ENCODE measurements at places on chromosomes 1 and 21. TPM values are rescaled to one million over a fixed set of nuclear protein-coding genes. Genes with fewer than 3 reads are reported as not detected.

DNA sequence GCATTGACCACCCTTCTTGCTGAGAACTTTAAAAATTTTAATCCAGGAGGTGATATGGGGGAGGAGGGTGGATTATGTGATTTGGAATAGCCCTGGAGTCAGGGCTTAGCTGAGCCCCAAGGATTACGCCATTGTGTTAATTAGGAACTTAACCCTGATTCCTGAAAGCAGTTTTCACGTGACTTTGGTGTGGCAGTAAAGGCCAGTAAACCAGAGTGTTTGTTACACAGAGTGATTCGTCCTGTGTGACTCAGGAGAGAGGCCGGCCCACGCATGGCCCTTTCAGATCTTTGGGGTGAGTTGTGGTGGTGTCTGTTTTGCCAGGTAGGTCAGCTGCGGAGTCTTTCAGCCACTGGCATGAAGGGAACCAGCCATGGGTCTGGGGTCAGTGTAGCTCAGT lies 107.6 kb downstream of the NOS1AP start:
- no peak for DNase-seq

APOBEC4 gene
- not detected for total RNA-seq

DNA sequence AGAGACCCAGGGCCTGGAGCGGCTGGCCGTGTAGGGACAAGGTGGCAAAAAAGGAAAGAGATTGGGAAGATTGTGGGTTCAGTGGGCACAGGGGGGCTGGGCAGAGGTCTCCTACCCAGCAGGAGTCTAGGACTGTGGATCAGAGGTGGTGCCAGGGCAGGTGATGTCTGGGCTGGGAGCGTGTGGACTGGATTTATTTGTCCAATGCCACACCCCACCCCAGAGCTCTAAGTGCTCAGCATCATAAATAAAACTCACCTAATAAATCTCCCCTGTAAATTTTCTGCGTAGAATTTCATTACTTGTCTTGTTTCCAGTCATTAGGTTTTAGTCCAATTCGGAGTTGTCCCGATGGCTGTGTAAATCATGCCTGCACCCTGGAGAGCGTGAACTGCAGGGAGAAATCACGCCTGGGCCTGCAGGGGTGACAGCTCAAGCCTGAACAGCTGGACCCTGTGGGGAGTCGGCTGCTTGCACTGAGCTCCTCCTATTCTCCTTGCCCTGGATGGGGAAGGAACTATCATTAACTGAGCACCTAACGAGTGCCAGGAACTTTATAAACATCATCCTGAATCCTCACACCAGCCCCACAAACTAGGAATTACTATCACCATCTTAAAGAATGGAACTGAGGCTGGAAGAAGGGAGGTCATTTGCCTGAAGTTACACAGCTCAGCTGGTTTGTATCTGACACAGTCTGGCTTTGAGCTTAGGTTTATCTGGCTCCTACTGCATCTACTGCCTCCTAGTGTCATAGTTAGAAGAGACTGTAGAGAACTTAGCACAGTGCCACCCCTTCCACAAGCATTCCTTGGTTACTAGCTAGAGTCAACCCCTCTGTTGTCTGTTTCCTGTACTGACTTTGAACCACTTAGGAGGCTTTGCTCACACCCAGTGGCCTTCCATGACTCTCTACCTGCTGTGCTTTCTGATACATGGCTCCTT lies 25.0 kb upstream of the POU3F1 start:
- no peak for DNase-seq

DNA sequence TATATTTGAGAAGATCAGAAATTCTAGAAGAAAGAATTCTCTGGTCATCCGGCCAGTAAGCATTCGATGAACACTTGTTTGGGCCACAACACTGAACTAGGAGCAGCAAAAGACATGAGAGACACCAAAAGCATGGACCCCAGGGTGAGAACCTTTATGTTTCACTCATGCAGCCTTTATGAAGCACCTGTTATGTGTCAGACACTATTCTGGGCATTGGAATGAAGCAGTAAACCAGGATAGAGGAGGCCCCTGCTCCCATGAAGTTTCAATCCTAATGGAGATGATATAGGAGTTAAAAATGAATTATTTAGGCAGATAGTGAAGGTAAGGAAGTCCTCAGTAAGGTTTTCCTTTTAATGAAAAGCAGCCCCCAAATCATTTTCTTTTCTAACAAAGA lies 43.6 kb downstream of the OLFML3 start:
- DNase-seq, result no peak

- no peak for DNase-seq
Measured at GRCh38 chr1:172071746-172072145, 230.4 kb downstream of the DNM3 start.

DNA sequence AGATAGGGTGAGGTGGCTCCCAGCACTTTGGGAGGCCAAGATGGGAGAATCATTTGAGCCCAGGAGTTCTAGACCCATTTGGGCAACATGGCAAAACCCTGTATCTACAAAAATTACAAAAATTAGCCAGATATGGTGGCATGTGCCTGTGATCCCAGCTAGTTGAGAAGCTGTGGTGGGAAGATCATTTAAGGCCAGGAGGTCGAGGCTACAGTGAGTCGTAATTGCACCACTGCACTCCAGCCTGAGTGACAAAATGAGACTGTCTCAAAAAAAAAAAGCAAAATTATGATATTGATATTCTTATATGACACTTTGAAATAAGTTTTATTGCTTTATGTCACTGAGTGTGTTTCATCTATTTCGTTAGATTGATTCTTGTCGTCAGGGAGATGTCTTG lies 7.4 kb downstream of the ACADM start:
- DNase-seq, result no peak

DNA sequence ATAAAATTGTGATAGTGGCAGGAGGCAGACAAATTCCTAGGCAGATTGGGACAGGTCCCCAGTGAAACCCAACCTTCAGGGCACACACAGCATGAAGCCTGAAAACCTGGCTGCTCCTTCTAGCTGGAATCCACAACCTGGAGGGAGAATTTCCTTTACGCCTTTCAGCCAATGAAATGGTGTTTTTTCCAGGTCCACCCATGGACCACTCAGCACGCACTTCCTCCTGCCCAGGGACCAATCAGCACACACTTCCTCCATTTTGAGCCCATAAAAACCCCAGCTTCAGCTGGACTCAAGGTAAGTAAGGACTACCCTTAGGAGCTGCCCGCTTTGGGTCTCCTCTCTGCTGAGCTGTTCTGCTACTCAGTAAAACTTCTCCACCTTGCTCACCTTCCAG lies 120.1 kb downstream of the AKT3 start:
- no peak for DNase-seq

DNA sequence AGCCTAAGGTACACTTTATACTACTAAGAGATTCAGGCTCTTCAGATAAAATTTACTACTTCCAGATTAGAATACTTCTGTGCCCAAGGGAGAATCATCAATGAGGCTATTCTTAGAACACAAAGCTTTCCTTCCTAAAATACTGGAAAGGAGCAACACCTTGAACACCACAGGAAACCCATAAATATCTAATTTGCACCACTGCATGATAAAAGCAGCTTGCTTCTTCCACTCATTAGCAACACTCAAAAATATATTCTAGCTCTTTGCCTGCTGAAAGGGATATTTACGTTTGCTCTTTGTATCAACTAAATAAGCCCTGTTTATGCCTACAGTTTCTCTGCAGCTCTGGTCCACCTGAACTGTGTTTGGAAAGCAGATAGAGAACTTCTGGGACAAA lies 284.3 kb downstream of the RWDD3 start:
- no peak for DNase-seq

- no peak for DNase-seq
Measured at GRCh38 chr1:212967801-212968200, 17.5 kb downstream of the VASH2 start.

THEM5 gene
- total RNA-seq, result not detected

- DNase-seq, result no peak
Measured at GRCh38 chr1:159880430-159880829, 18.0 kb upstream of the VSIG8 start.

- no peak for DNase-seq
Measured at GRCh38 chr1:40090652-40091355, 6.2 kb downstream of the PPT1 start.

PAX7 gene
- total RNA-seq, result under 0.01 TPM

DNA sequence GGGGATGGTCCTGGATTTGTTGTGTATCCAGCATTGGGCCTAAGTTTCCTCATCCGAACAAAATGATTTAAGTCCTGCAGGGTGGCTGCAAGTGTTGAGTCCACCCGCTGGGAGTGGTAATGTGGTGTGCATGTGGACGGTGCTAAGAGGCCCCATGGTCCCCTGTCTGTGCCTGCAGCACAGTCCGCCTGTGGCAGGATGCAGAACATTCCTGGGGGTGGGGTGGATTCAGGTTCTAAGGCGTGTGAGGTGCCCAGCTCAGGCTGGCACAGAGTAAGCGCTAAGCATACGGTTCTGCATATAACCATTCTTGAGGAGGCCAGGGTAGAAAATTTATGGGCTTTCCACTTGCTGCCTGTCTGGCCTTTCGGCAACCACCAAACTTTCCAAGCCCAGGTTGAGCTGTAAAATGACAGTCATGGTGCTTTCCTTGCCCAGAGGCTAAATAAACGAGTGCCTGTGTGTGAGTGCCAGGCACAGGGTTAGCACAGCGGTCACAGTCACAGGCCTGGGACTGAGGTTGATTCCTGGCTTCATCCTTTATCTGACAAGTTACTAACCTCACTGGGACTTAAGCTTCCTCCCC lies 30.7 kb downstream of the SLC2A1 start:
- no peak for DNase-seq

- no peak for DNase-seq
Measured at GRCh38 chr21:36454093-36454531, 25.8 kb downstream of the CLDN14 start.

GRCh38 chr1:54968551-54968950 lies 11.9 kb upstream of the TMEM61 start:
- no peak for DNase-seq

GRCh38 chr1:76939050-76939816 lies 72.0 kb downstream of the ST6GALNAC5 start:
- DNase-seq, result no peak

DNA sequence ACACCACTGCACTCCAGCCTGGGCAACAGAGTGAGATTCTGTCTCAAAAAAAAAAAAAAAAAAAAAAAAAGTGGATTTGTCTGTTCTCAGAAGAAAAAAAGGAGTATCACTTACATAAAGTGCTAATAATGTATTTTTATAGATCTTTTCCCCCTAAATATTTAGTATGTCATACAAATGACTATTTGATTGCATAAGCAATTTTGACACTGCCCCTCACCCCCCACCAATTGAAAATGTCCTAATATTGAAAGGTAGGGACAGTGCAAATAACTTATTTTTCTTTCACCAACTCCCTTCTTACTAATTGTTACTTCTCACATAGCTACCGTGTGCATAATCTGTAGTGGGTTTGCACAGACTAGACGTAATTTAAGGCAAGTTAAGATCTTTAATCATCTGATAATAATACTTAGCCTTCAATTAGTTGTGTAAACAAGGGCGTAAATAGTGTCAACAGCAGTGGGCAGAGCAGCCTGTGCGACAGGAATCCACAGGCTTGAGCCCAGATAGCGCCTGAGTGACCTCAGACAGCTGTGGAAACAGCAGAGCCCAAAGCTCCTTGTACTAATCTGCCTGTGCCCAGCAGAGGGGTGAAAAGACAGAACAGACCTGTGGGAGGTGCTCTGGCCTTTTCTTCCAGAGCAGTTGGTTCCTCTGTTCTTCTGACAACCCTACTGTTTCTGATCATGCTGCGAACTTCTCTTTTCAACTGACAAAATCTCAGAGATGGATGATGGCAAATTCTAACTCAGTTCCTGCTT lies 4.5 kb upstream of the IER5 start:
- DNase-seq, result no peak

DNA sequence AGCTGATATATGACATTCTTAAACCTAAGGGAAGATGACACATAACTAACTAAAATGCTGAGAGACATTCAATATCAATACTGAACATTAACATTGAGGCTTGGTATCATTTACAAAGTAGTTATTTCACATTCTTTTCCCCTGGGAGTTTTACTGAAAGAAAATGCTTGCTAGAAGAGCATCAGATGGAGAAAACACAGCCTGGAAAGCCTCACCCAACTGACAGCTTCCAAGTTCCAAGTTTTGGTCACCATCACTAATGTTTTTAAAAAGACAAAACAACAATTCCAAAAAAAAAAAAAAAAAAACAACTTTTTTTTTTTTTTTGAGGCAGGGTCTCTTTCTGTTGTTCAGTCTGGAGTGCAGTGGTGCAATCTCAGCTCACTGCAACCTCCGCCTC lies 80.6 kb downstream of the DSCAM start:
- no peak for DNase-seq

- peak; percentile 4 for DNase-seq
Measured at GRCh38 chr1:170494369-170494768, 37.6 kb upstream of the GORAB start.

DNA sequence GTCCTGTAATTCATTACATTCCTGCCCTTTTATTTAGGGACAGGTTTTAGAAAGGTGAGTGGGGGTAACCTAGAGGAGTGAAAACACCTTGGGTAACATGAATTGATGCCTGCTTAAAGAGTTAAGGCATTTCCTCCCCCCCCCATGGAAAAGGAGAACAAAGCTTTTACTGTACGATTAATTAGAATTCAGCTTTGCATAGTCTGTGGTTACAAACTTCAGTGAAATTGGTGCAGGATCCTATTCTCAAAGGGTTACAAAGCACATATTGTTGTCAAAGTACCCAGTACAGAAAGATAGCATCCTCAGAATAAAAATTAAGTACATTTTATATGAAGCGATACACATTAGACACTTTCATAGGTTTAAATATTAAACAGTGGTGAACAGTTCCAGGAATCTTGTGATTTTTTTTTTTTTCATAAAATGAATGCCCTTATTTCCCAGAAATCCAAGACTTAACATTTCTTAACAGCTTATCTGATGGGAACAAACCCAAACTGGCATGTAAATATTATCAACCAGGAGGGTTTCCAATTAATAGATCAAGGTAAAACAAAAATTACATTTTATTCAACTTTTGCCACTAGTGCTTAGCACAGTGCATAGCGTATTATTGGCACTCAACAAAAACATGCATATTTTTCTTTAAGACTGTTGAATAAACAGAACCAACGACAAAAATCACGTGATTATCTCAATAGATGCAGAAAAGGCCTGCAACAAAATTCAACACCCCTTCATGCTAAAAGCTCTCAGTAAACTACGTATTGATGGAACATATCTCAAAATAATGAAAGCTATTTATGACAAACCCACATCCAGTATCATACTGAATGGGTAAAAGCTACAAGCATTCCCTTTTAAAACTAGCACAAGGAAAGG lies 172.7 kb downstream of the PDE4B start:
- no peak for DNase-seq

DNA sequence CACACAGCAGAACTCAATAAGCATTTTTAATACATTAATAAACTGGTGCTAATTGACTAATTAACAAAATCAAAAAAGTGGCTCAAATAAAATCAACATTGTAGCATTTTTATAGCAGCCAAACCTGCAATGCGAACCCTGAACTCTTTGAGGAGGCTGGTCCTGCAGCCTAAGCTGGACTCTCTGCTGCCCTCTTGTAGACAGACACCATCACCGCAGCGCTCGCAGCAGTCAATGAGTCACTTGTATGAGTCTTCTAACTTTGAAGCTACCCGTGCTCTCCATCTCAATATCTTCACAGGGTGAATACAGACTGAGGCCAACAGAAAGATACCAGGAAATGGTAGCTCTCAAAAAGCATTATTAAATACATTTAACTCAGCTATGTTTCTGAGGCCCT lies 9.7 kb upstream of the KRTAP7-1 start:
- no peak for DNase-seq

KIAA1614 gene
- total RNA-seq, result 5.7 TPM
